T-cell (primary cell): ENCODE measurements at places on chromosomes 2 and 18.

- DNase-seq: no peak
These were observed 34.1 kb upstream of the REEP1 start for GRCh38 chr2:86371527-86371926.

- DNase-seq: no peak
These were observed 5.4 kb upstream of the CRYGC start for GRCh38 chr2:208134928-208135586.

DNA sequence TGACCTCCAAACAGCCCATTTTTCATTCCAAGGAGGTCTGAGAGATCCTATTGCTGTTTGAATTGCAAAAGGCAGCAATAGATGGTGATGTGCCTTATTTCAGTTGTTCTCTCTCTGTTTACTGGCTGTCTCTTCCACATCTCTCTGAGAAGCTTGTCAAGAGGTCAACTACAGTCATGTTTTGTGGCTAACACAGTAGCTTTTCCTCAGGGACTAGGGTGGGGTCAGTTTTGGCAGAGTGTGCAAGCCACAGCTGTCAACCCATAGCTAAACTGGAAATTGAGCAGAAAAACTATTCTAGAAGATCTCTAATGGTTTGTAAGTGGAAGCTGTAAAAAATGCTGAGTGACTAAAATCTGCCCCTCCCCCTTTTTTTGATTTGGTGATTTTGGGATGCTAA, 67.1 kb downstream of the DIS3L2 start:
- DNase-seq: no peak

GRCh38 chr18:48064978-48065600, 134.6 kb upstream of the SMAD2 start:
- no peak for DNase-seq

DNA sequence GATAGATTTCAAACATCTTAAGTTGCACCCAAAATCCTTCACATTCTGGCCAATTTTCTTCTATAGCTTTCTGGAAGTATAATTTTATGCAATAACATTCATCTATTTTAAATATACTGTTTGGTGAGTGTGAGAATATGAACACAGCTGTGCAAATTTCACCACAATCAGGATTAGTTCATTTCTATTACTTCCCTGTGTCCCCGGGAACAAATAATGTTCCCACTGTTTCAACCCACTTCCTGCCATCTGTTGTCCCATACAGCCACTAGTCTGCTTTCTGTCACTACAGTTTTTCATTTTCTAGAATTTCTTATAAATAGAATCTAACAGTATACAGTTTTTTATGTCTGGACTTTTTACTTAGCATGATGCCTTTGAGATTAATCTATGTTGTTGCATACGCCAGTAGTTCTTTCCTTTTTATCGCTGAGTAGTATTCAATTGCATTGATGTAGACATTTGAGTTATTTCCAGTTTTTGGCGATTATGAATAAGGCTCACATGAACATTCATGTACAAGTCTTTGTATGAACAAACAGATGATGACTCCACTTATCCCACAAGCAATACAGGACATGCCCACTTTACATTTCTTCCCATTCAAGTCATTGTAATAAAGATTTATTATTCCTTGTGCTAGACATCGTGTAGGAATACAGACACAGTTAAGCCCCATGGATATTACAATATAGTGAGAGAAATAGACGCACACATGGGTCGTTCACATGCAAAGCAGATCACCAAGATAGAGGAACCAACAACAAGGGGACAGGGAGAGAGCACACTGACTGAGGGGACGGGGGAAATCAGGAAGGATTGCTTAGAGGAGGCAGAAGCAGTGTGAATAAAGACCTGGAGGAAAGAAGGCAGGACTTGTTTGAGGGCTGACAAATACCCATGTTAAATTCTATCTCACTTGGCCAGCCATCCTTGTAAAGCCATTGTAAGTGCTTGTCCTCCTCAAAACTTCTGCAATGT, 72.9 kb upstream of the PAX8 start:
- DNase-seq: no peak

DNA sequence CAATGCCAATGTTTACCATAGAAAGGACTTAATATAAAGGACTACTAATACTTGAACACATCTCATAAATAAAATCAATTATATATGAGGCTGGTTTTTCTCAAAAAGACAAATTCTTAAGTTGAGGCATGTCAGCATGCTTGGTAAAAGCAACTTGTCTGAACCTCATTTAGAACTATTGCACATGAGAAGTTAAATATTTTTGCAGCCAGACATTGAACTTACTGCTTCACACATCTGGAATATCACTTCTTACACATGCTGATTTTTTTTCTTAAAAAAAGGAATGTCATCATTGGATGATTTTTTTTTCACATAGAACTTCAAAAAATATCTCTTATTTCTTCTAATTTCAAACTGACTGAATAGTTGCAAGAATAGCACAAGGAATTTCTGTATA, 609.0 kb downstream of the EPHA4 start:
- DNase-seq: no peak

- DNase-seq: no peak
These were observed 109.5 kb downstream of the PXDN start for GRCh38 chr2:1634681-1635341.

DNA sequence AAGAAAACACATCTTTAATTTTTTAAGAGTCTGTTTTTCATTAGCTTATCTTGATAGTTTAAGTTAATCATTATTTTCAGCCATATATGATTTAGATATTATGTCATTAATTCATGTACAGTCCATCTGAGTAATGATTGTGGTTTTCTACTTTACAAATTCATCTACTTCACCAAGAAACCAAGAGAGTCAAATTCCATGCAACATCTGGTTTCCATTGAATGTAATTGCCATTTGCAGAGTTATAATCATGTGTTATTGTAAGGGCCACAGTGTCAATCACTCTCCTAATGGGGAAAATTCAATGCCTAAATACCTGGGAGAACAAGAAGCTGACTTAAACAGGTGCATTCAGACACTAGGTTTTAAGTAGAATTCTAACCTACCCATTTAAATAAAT, 217.2 kb upstream of the OSR1 start:
- no peak for DNase-seq
